ENCODE measurements at places on chromosomes 1 and 21.
A peak's percentile ranks its signal among the peaks of the same experiment; 100 is the strongest.

GRCh38 chr1:210262897-210263272, 30.3 kb downstream of the SERTAD4 start:
- no peak for DNase-seq

DNA sequence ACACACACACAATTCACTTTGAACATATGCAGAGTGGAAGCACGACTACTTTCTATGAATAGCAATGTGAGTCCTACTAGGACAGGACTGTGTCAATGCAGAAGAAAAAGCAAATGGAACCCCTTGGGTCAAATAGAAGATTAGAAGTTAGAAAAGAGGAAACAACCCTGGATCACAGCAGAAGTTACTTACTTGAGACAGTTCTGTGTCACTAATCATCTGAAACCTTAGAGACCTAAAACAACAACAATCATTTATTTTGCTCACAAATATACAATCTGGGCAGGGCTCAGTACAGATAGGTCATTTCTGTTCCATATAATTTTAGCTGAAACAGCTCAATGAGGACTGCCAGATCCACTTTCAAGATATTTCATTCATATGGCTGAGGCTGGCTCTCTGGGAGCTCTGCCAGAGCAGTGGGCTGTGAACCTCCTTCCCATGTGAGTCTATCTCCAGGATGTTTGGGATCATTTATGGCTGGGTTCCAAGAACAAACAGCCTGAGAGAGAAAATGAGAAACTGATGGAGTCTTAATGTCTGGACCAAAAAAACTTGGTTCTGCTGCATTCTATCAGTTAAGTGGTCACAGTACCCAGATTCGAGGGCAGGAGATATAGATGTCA, 42.5 kb upstream of the IL10 start:
- DNase-seq: peak; percentile 61

DNA sequence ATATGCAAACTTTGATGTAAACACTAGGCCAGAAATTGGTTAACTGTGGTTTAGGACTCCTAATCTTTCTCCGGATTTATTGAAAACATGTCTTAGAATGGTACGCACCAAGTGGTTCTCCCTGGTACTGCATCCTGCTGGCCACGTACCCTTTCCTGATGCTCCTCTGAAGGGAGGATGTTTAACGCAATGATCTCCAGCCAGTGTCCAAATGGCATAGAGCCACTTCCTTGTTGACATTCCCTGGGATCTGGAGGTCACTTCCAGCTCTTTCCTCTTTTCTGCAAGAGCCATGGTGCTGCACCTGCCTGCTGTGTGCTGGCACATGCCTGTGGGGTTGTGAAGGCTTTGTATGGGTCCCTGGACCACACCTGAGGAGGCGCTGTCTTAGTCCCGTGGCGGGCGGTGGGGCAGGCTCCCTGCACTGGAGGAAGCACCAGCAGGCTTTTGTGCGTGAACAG, 53.9 kb downstream of the GALNT2 start:
- no peak for DNase-seq

GRCh38 chr1:118159569-118159968, 25.5 kb downstream of the SPAG17 start:
- DNase-seq: no peak

GRCh38 chr1:221072214-221072613, 193.0 kb downstream of the HLX start:
- no peak for DNase-seq

- no peak for DNase-seq
Measured at GRCh38 chr21:27017246-27017645, 50.4 kb upstream of the ADAMTS5 start.

DNA sequence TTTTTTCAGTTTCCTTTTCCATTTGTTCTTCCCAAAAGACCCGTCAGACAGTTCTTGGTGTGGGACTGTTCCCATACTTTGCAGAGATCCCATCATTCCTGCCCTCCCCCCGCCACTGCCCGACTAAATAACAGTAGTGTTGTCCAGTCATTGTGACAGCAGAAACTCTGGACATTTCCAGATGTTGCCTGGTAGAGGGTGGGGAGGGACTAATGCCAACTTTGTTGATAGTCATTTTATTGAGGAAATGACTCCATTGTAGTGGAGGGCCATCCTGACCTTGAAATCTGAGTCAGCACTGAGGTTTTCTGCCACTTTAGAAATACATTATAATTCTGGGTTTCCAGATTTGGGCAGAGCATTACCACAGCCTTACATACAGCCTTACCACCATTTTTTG, 85.4 kb downstream of the CEP350 start:
- DNase-seq: no peak

DNA sequence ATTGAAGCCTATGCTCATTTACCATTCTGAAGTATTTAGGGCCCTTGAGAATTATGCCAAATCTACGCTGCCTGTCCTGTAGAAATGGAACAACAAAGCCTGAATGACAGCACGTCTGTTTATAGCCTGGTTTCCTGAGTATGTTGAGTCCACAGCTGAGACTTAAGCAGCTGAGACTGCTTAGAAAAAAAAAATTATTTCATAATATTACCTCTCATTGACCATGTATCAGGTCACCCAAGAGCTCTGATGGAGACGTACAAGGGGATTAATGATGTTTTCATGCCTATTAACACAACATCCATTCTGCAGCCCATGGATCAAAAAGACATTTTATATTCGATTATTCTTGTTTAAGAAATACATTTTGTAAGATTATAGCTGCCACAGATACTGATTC, 387.2 kb upstream of the NCAM2 start:
- DNase-seq: no peak

DNA sequence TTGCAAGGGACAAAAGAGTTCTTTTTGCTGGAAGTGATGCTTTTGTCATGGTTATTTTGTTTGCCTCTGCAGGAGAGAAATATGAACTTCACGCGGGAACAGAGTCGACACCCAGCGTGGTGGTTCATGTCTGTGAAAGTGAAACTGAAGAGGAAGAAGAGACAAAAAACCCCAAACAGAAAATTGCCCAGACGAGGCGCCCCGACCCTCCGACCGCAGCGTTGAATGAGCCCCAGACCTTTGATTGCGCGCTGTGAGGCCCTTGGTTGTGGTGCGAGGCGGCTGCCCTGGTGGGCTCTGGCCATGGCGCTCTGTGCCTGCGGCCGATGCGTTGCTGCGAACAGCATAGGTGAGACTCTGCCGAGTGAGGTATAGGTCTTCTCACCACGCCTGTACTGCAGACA, 20.9 kb upstream of the NCMAP start:
- DNase-seq: no peak
